ENCODE measurements at places on chromosomes 12 and 14. TPM values are rescaled to one million over a fixed set of nuclear protein-coding genes. Genes with fewer than 3 reads are reported as not detected.

LDHB gene
- 539 TPM for total RNA-seq

ITGA5 gene
- 1.8 TPM for total RNA-seq

TBX3 gene
- total RNA-seq: 3.0 TPM

MDM1 gene
- 7.9 TPM for total RNA-seq

GYS2 gene
- not detected for total RNA-seq

CNTN1 gene
- 81.4 TPM for total RNA-seq

DIO2 gene
- 1.5 TPM for total RNA-seq

SUPT16H gene
- total RNA-seq: 97.6 TPM

INHBC gene
- total RNA-seq: not detected

TEX52 gene
- total RNA-seq: not detected

HOXC9 gene
- total RNA-seq: not detected

LRP1-AS gene
- total RNA-seq: not detected

FGF6 gene
- not detected for total RNA-seq

CCDC196 gene
- total RNA-seq: not detected

KRT78 gene
- not detected for total RNA-seq

MYF6 gene
- total RNA-seq: not detected

NKX2-1 gene
- not detected for total RNA-seq

TAS2R8 gene
- not detected for total RNA-seq

ENDOU gene
- total RNA-seq: not detected

DNAJC22 gene
- 4.5 TPM for total RNA-seq

FLVCR2 gene
- total RNA-seq: not detected

BMP4 gene
- total RNA-seq: 3.7 TPM

OTOGL gene
- 0.83 TPM for total RNA-seq

PLEKHG3 gene
- 10.1 TPM for total RNA-seq

LIN7A gene
- 41.9 TPM for total RNA-seq

HNF1A gene
- total RNA-seq: not detected

FGF23 gene
- total RNA-seq: not detected

Measured in glutamatergic neuron (in vitro differentiated cells).